SJSA1 (cell line): ENCODE measurements at places on chromosomes 5 and 9.

DNA sequence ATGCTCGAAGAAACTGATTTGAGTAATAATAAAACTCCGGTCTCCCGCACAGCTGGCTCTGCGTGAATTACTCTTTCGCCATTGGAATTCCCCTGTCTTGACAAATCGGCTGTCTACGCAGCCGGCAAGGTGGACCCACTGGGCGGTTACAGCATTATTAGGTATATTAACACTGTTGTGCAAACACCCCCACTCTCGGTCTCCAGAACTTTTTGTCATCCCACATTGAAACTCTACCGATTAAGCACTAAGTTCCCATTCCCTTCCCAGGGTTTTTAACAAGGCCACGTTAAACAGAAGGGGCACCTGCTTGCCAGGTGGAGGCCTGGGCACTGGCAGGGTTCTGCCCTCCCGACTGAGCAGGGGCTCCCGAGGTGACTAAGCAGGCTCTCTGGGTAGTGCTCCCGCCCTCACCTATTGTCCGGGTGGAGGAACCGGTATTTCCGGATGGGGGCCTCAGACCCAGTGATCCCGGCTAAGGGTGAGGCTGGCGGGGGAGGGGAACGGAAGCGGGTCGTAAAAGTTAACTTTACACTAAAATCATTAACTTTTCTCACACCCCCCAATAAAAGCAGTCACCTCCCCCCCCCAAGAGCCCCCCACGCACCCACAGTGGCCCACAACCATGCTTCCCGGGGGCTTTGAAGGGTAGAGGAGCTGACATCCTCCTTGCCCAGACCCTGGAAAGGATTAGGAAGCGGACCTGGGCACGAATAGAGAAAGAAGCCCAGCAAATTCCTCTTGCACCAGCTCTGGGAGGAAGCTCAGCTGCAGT, 53.5 kb upstream of the TJP2 start:
- DNase-seq = no peak

- DNase-seq = no peak
These were observed 25.9 kb downstream of the UGCG start for GRCh38 chr9:111922324-111923013.

GRCh38 chr9:137649553-137649952, 30.7 kb downstream of the EHMT1 start:
- DNase-seq = no peak

DNA sequence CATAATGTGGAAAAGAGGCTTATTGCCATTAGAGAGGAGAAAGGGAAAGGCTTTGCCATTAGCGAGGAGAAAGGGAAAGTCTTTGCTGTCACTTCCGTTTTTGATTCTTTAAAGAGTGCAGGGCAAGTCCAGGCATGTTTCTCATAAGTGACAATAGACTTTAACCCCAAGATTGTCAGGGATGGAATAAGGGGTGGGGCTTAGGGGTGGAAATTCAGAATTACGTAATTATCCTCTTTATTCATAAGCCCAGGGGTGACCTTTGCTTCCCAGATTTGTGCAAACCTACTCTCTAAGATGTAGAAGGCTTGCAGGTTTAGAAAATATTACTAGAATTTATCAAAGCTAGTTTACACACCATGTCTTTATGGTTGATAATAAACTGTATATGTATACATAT, 2.3 kb upstream of the PLK2 start:
- DNase-seq = no peak

GRCh38 chr5:124236361-124237205, 509.9 kb downstream of the ZNF608 start:
- no peak for DNase-seq

- DNase-seq = peak; percentile 74
These were observed at the start of gene CCDC112 for GRCh38 chr5:115296124-115297022. TSS of gene CCDC112 (minus strand) at chr5:115296654. CDS start at chr5:115296543, 111 bp downstream.

GRCh38 chr5:173968154-173968797, 20.7 kb upstream of the C5orf47 start:
- no peak for DNase-seq

DNA sequence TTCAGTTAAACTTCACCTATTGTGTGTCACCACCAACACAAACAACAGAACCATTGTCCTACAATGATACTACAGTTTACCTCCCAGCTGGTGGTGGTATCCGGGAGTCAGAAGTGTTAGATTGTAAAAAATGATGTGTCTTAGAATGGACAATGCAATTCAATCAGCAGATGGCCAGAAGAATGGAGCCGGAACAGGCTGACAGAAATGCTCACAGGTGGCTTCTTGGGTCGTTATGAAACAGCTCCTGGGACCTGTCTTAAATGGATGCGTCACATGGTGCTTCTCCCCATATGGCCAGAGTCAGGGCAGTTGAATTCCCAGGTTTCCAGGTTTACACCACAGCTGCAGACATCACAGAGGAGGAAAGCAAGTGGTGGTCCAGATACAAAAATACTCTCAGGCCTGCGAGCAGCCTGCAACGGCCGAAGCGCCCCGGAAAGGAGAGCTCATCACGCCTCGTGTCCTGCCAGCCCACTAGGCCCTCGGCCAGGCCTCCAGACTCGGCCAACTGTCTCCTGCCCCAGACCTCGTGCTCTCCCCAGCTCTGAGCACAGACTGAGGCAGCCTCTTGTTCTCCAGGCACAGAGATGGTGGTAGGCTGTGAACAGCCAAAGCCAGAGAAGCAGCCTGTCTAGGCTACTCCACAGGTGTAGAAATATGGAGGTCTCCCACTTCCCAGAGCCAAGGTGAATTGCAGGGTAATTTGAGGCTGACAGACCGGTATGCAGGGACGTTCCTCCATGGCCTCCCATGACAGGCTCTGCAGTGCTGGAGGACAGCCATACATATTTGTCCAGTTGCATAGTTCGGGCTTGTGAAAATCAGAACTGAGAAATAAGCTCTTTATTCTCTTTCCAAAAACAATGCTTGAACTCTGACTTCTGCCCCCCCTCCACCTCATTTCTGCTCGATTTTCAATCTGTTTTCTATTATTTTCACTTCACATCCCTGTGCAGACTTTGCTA, 98.5 kb upstream of the SPATA31C2 start:
- DNase-seq = no peak

- no peak for DNase-seq
These were observed 43.9 kb upstream of the TEX48 start for GRCh38 chr9:114725930-114726329.

DNA sequence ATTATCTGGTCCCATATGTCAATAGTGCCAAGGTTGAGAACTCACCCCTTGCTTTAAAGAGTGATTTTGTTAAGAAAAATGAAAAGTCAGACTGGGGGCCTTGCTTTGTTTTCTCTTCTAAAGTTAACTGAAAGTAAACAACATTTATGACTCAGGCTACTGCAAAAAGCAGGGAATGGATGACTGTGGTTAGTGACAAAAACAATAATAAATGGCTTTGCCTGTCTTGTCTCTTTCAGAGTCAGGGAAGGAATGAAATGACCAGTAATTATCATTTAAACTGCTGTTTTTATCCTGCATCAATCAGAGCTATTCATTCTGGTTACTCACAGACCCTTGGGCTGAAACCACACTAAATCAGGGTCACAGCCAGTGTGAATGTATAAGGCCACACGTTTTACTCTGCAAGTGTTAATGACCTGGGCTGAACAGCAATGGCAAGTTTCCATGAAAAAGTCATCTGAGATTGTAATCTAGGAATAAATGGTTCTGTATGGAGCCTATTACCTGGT, 112.2 kb downstream of the ZNF608 start:
- peak; percentile 95 for DNase-seq

DNA sequence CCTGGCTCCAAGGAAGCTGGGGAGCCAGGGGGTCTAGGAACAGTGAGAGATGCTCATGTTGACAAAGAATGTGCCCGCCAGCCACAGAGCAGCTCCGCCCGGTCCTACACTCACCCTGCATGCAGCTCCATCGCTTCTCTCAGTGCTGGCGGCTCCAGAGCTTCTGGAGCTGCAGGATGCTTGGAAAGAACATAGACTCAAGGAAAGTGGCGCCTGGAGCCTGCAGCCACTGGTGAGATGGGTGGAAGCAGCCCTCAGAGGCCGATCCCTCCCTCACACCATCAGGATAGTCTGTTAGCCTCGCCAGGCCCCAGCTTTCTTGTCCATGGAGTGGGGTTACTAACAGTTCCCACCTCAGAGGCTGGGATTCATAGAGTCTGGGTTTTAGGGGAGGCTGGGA, 26.4 kb upstream of the SLC6A19 start:
- no peak for DNase-seq

GRCh38 chr5:55481293-55481855, 53.4 kb downstream of the PLPP1 start:
- DNase-seq = no peak

- no peak for DNase-seq
These were observed 80.3 kb downstream of the EPB41L4A start for GRCh38 chr5:112338681-112339337.

GRCh38 chr5:652023-652515, 39.9 kb downstream of the CEP72 start:
- no peak for DNase-seq

DNA sequence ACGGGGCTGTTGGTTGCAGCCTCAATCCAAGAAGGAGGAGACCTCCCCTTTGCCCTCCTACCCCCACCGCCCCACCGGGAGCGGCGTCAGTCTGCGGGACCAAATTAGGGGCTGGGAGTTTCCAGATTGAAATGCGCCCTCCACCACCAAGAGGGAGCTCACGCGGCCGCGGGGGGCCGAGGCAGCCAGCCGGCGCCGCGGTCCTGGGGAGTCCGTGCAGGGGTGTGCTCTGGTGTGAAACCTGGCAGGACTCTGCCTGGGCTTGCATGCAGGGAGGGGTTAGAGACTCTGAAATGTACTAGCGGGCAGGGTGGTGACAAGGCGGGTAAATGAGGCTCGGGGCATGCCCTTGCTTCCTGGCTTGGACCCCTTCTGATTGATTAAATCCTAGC, 989 bp upstream of the FBN2 start:
- peak; percentile 53 for DNase-seq

DNA sequence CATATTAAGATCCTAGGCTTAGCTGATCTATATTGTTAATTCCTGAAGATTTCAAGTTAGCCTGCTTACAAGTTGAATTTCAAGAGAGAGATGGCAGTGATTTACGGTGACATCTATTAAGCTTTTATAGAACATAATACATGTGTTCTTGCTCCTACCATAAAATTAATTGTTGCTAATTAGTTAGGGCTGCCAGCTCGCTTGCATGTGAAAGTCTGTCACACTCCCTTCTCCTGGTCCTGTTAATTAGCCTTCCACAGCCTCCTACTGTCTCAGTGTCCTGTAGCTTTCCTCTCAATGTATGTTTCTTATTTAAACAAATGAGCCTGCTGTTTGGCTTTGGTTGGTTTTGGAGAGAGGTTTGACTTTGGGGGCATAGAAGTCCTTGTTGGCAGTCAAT, 247.2 kb downstream of the NTRK2 start:
- no peak for DNase-seq

GRCh38 chr9:96758845-96759673, 18.8 kb downstream of the ZNF510 start:
- no peak for DNase-seq

DNA sequence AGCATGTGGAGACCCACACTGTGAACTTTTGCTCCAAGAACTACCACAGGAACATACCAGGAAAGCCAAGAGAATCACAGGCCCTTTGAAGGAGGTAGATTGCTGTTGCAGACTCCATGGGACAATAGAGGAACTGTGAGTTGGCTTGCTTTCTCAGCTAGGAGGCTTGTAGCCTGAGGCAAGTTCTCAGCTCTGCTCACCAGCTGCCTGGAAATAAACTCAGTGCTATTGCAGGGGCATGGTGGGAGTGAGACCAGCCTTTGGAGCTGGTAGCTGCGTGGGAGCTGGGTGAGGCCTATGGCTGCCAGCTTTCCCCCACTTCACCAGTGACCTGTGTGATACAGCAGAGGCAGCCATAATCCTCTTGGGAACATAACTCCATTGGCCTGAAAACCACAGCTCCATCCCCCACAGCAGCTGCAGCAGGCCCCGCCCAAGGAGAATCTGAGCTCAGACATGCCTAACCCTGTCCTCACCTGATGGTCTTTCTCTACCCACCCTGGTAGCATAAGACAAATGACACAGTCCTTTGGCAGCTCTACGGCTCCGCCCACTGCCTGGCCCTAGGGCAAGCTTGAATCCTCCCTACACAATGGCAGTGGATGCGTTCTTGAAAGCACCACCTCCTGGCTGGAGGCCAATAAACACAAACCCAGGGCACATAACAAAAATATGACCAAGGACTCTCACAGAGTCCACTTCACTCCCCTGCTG, 389.5 kb downstream of the KIF4B start:
- no peak for DNase-seq

- DNase-seq = peak; percentile 83
These were observed 9.3 kb downstream of the ZNF622 start for GRCh38 chr5:16456103-16456832.

DNA sequence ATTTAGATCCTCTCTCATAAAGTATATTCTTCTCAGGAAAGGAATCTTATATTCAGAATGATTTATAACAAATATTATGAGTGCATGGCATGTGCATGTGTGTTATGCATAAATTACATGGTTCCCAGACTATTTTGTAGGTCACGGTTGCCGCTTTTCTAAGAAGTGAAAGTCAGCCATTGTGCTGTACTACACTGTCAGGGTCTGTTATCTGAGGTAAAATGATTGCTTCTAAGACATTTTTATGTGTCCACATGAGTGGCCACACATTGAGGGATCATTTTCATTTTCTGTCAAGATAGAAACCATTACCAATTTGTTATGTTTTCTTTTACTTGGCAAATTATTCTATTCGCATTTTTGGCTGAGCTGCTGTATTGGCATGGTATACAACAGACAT, 210.8 kb downstream of the CWC27 start:
- no peak for DNase-seq

DNA sequence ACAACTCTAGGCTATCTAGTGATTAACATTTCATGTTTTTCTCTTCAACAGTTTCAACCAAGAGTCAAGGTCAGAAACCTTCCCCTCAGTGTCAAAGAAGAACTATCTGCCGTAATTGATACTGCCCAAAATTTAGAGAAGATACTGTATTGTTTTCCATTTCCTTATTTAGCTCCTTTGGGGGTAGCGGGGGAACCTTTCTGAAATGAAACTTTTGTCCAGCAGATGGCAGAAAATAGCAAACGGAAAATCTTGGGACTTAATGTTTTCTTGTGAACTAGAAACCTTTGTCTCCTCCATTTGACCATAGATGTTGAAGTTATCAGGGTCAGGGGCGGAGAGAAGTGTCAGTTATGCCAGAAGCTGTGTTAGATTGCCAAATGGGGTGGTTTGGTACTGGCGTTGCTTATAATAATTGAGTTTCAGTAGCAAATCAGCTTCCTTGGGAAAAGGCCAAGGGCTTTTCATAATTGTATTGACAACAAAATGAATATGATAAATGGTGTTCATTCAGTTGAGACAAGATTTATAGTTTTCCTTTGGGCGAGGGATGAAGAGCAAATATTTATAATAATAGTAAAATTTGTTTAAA, 101.7 kb upstream of the TLX3 start:
- no peak for DNase-seq

DNA sequence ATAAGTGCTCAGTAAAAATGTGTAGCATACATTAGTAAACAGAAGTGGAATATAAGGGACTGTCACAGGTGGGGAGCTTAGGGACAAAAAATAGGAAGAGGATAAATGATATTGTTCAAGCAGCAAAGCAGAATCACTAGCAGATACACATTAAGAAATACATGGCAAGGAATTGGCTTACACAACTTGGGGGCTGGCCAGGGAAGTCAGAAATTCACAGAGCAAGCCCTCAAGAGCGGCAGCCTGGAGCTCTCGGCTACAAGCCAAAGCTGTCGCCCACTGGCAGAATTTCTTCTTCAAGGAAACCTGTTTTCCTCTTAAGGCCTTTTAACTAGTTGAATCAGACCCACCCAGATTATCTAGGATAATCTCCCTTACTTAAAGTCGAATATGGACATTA, 73.0 kb upstream of the SMIM23 start:
- DNase-seq = peak; percentile 21

GRCh38 chr9:130607640-130608420, 28.5 kb downstream of the FUBP3 start:
- no peak for DNase-seq

- no peak for DNase-seq
These were observed 69.9 kb downstream of the CRB2 start for GRCh38 chr9:123425836-123426365.
